ENCODE measurements at places on chromosomes 6 and 20. TPM values are rescaled to one million over a fixed set of nuclear protein-coding genes. Genes with fewer than 3 reads are reported as not detected.

The NNAT gene
- total RNA-seq, result not detected

The BMP7 gene
- not detected for total RNA-seq

The KCNK15 gene
- total RNA-seq, result not detected

The HAO1 gene
- total RNA-seq, result not detected

The C6orf141 gene
- not detected for total RNA-seq

The TBX18 gene
- total RNA-seq, result not detected

The APCDD1L gene
- total RNA-seq, result not detected

The ZNF311 gene
- 0.32 TPM for total RNA-seq

The DEFB125 gene
- total RNA-seq, result not detected

The OR2B3 gene
- total RNA-seq, result not detected

The ERVFRD-1 gene
- total RNA-seq, result not detected

Measured in naive thymus-derived CD4-positive, alpha-beta T cell (primary cell).